ENCODE measurements at places on chromosomes 6 and 20. TPM values are rescaled to one million over a fixed set of nuclear protein-coding genes. Genes with fewer than 3 reads are reported as not detected.

Gene SUPT3H
- total RNA-seq: 15.1 TPM

Gene ACTL10
- total RNA-seq: 3.0 TPM

Gene PGC
- total RNA-seq: not detected

Gene LPA
- not detected for total RNA-seq

Gene KCNK15
- 0.29 TPM for total RNA-seq

Gene PRL
- not detected for total RNA-seq

Gene EYA2
- total RNA-seq: 1.5 TPM

Gene SLA2
- total RNA-seq: not detected

Gene SOBP
- 8.8 TPM for total RNA-seq

Gene PTCHD4
- 3.5 TPM for total RNA-seq

Gene RBBP8NL
- total RNA-seq: not detected

Gene CYP24A1
- total RNA-seq: not detected

Gene DNAH8
- 0.44 TPM for total RNA-seq

Gene MAS1
- total RNA-seq: not detected

Gene VGLL2
- not detected for total RNA-seq

Gene HLA-F
- 1.3 TPM for total RNA-seq

Gene SIRPG
- total RNA-seq: not detected

Gene RAB23
- 50.6 TPM for total RNA-seq

Gene BHLHE23
- not detected for total RNA-seq

Gene GNRH2
- 0.50 TPM for total RNA-seq

Gene B3GALT4
- 12.5 TPM for total RNA-seq

Gene HLA-DQA1
- total RNA-seq: not detected

Gene BEND6
- total RNA-seq: 17.7 TPM

Gene LAMP5
- 0.15 TPM for total RNA-seq

Gene TP53TG5
- total RNA-seq: 0.50 TPM

Gene NKAIN2
- not detected for total RNA-seq

Gene TNFRSF21
- total RNA-seq: 10.5 TPM

Gene RPP21
- total RNA-seq: 52.3 TPM

Gene AIF1
- not detected for total RNA-seq

Gene MICA
- 37.7 TPM for total RNA-seq

Gene ARHGAP40
- total RNA-seq: not detected

Gene BPIFA3
- not detected for total RNA-seq

Gene F13A1
- not detected for total RNA-seq

Gene ENPP3
- total RNA-seq: 0.15 TPM

Gene BMP2
- total RNA-seq: 20.7 TPM

Gene PSMB8
- total RNA-seq: 54.6 TPM

Gene RBPJL
- not detected for total RNA-seq

Data from smooth muscle cell of trachea (primary cell).